ENCODE measurements at places on chromosomes 7 and 10.

DNA sequence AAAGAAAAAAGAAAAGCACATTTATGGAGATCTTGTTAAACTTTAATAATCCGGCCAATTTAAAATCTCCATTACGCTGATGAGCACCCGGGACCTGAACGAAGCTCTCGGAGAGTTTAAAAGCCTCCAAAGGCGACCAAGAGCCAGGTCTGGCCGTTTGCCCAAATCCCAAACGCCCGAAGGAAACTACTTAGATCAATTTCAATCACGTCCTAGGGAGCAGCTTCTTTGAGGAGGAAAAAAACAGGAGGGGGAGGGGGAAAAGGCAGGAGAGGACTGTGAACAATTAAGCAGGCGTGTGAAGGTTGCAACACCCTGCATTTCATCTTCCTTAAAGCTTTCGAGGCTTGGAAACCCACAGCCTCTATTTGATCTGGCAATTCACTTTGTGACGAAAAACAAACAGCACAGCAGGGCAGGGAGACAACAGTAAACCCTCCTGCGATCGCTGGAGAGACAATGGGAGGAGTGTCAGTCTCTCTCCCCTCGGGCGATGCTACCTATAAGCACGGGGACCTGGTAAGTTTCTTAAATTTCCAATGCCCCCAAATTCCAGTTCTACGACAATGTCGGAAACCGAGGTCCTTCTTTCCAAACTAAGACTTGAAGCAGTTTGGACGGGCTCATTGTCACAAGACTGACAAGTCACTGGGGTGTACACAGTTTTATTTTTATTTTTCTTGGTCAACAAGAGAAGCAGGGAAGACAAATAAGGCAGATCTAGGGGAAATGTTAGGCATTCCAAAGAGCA, 1.2 kb downstream of the KLF6 start:
- peak; percentile 61 for DNase-seq

DNA sequence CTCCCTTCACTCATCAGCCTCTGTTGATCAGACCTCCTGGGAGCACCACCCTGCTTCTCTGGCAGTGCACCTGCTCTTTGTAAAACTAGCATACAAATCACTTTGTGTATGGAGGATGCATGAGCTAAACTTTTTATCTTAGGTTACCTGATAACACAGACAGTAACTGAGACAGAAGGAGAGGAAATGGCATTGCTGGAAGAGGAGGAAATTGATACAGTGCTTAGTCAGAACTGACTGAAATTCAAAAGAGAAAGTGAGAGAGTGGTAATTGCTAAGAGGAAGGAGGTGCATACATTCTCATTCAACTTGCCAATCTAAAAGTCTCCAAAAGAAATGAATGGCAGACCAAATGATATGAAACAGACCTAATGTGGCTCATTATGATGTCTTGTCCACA, 1120.7 kb downstream of the GATA3 start:
- no peak for DNase-seq

DNA sequence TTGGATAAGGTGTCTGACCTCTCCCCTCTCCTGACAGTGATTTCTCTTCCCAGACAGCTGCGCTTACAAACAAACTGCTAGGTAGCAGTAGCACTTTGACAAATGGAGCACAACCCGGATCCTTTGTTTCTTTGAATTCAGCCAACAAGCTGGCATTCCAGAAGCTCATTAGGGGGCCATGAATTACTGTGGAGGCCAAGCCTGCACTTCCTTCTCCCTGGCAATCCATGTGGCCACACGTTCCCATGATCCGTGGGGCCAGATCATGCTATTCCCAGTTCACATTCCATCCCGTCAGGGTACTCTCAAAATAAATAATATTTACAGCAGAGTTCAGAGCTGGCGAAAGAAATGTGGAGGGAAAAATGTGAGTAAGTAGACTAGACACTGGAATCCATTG, 172.4 kb downstream of the PRPF18 start:
- DNase-seq = no peak

- DNase-seq = no peak
These were observed 55.7 kb downstream of the ADK start for GRCh38 chr10:74206746-74207145.

DNA sequence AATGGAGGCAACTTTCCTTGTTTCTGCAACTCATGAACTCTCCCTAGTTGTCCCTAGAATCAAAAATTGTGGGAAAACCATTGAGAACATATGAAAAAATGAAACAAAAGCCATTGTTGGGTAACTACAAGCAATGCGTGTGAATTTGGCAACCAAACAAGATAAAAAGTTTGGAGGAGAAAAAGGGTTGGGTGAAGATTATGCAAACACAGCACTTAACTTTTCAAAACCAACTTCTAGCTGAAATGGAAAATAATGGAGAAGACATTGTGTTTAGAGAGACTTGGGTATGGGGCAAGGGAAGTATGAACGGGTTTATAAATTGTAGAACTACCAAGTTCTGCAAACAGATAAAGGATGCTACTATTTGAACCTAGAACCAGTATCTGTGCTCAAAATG, 89.0 kb upstream of the SVIL start:
- no peak for DNase-seq

- DNase-seq = no peak
These were observed 1010.0 kb downstream of the TYW1 start for GRCh38 chr7:68006619-68007018.

DNA sequence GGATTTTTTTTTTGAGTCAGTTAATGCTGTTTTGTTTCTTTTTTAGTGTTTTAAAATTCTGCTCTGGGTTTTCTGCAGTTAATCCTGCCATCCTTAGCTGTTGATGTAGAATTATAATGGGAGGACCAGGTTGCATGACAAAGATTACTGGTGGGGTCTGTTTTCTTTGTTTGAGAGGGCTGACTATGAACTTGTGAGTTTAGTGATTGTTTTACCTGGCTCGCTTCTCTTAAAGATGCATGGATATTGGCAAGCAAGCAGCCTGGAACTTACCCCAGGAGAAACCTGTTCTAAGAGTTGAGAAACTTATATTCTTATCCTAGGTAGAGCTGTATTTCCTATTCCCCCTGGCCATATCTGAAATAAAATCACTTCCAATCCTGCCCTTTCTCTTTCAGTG, 727.8 kb downstream of the GRM8 start:
- DNase-seq = no peak

DNA sequence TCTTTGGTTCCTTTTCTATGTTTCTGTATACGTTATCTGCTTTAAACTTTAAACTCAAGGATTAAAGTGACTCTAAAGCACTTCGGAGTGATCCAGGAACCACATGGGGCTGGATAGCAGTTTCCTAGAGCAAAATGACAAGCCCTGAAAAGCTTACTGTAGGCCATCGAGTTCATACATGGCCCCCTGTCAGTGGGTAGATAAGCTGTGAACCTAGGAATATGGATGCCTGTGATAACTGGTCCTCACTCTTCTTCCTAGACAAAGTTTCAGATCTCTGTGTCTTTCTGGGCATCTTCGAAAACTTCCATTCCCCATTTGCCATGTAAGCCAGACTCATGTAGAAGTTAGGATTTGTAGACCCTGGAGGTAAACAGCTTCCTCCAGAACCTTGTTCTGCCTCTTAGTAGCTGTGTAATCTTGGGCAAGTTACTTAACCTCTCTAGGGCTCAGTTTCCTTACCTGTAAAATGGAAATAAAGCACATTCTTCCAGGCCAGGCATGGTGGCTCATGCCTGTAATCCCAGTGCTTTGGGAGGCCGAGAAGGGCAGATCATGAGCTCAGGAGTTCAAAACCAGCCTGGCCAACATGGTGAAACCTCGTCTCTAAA, 49.3 kb upstream of the KMT2E start:
- DNase-seq = no peak

DNA sequence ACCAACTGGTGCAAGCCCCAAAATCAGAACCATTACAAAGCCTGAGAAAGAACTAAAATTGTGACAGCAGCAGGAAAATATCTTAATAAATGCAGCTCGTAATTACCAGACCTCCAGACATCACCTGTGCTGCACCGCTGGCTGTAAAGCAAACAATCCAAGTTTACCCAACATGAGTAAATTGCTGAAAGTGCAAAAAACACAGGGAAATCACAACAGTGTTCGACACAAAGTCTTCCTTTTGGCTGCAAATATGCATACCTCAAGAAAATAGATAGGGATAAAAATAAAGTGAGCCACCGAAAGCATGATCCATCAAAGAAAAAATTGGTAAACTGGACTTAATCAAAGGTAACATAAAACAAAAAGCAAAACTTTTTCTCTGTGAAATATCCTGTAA, 101.7 kb downstream of the SLC16A9 start:
- DNase-seq = no peak

DNA sequence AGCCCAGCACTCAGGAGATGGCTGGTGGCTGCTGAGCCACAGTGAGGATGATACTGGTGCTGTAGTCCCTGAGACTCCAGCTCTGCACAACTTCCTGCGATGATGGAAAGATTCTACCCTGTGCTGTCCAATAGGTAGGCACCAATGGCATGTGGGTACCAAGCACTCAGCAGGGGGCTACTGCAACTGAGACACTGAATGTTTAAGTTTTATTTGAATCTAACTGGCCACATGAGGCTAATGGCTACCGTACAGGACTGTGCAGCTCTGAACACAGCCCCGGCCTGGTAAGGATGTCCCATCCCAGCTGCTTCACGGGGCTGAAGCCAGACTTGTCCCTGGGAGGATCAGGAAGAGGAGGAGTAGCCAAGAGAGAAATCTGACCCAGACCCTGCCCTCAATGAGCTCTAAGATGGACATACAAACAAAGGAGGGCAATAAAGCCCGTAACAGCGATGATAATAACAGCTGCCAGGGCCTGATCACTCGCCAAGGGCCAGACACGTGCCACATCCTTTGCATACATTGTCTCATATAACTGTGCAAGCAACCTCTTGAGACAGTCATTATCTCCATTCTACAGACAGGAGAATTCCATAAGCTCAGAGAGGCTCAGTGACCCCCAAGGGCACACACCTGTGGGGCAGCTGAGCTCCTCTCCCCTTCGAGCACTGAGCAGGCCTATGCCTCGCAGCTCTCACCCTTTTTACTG, 3.8 kb downstream of the GPRIN2 start:
- no peak for DNase-seq

DNA sequence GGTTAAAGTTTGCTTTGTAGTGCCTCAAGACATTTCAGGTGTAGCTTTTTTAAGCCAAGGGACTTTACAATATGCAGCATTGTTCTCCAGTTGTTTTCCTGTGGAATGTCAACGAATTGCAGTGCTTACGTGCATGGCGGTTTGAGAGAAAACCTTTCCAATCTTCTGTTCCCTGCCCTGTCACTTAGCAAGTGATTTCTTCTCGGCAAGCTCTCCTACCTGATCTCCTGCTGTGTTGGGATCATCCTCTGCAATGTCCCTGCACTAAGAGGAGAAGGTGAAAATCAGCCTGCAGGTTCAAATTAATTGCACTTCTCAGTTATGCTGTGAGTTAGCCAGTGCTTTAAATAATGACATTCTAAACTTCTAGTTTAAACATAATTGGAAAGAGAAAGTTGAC, 197.6 kb upstream of the FZD1 start:
- DNase-seq = no peak

DNA sequence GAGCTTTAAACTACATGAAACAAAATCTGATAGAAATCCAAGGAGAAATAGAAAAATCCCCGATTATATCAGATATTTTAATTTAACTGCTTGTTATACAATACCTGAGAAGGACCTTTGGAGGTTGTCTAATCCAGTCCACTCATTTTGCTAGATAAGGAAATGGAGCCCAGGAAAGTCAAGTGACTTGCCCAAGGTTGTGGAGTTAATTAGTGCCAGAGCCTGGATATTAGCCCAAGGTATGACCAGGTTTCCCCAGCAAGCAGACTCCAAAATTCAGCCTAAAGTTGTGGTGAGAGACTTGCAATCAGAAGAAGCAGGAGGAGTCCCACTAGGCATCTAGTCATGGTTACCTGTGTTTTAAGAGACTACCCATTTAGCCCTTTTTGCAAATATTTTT, 11.7 kb upstream of the EEPD1 start:
- DNase-seq = no peak

GRCh38 chr10:38007551-38007950, 2.9 kb upstream of the ZNF33A start:
- no peak for DNase-seq

DNA sequence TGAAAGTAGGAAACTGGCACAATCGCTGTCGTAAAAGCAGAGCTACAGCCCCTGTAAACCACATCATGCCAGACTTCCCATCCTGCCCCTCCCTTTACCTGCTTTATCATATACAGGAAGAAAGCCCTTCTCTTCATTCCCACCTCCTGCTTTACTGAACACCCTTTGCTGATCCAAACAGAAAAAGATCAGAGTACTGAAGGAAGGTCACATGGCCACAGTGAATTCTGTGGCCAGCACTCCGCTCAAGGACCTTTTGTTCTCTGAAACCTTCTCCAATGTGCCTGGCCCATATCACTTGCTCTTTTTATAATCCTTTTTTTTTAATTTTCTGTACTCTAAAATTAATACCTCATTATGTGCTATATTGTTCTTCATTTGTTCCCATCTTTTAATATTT, 108.8 kb upstream of the LRGUK start:
- no peak for DNase-seq

DNA sequence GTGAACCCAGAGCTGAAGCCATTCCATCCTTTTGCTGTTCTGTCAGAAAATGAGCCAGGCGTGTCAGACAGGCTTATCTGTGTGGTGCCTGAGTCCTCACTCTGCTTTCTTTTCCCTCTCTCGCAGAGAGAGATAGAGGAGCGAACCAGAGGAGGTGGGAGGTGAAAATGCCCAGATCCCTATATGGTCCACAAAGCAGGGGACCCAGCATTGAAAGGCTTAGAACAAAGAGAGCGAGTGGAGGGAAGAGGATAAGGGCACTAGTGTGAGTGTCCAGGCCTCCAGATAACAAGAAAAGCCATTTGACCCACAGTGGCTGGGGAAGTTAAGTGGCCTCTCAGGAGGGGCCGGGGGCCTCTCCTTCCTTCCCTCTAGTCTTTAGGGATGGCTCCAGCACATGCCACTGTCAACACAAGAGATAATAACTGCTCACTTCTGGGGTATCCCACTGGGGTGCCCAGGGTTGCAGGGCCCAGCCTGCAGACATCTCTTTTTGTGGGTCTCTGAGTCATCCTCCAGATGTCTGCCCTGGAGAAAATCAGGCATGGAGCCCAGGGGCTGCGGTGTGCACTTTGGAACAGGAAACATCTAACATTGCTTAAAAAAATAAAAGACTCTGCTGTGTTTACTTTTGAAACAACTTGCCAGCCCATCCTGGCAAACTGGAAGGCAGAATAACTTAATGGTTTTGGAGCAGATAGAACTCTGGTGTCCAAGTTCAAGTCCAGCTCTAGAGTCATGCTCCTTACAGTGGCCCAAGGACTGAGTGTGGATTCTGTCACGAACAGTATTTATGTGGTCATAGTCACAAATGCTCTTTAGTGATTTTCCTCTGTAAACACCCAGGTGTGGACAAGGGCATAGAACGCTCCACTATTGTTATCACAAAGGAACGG, 189.5 kb downstream of the CXCL12 start:
- peak; percentile 83 for DNase-seq

Data from tibial artery (tissue), 4 donors.